Nasal cavity respiratory epithelium epithelial cell of viscerocranial mucosa (primary cell): ENCODE measurements at places on chromosomes 11 and 22. TPM values are rescaled to one million over a fixed set of nuclear protein-coding genes. Genes with fewer than 3 reads are reported as not detected.

NPAS4 gene
- total RNA-seq: not detected in 2 replicates

OR5P2 gene
- total RNA-seq: under 0.01 and 3.0 TPM in 2 replicates

MMP11 gene
- total RNA-seq: 0.34 and 0.93 TPM in 2 replicates

OR51I1 gene
- total RNA-seq: not detected in 2 replicates

ARHGAP20 gene
- total RNA-seq: under 0.01 and 1.00 TPM in 2 replicates

DLG2 gene
- 0.68 and 0.71 TPM in 2 replicates for total RNA-seq

KCNQ1 gene
- under 0.01 and 6.9 TPM in 2 replicates for total RNA-seq

CYB5R3 gene
- 12.6 and 35.2 TPM in 2 replicates for total RNA-seq

OR51L1 gene
- total RNA-seq: not detected in 2 replicates

PANX2 gene
- total RNA-seq: 0.68 and 1.4 TPM in 2 replicates

CD6 gene
- 0.07 TPM in 1 of 2 replicates, not detected in the other for total RNA-seq

AQP11 gene
- total RNA-seq: 0.34 and 0.43 TPM in 2 replicates

APOBEC3F gene
- 2.1 and 4.3 TPM in 2 replicates for total RNA-seq

H19 gene
- total RNA-seq: 2.9 and 3.8 TPM in 2 replicates

CCDC73 gene
- under 0.01 and 0.14 TPM in 2 replicates for total RNA-seq

PARVG gene
- total RNA-seq: not detected in 2 replicates

CTSD gene
- 222 and 1,296 TPM in 2 replicates for total RNA-seq

TNNT3 gene
- 1.3 TPM in 1 of 2 replicates, not detected in the other for total RNA-seq

NAALADL1 gene
- 5.8 and 7.2 TPM in 2 replicates for total RNA-seq

FBXO7 gene
- 51.9 and 58.3 TPM in 2 replicates for total RNA-seq

FGF3 gene
- total RNA-seq: not detected in 2 replicates

SIK3 gene
- total RNA-seq: 7.9 and 18.6 TPM in 2 replicates

NCAM1 gene
- total RNA-seq: under 0.01 and 0.34 TPM in 2 replicates

BTG4 gene
- total RNA-seq: 0.34 and 0.43 TPM in 2 replicates

KDELR3 gene
- total RNA-seq: 4.0 and 9.2 TPM in 2 replicates

GAS2 gene
- total RNA-seq: 1.0 and 1.4 TPM in 2 replicates

MIOX gene
- 0.14 TPM in 1 of 2 replicates, not detected in the other for total RNA-seq

LRRC74B gene
- not detected in 2 replicates for total RNA-seq

DNAJB7 gene
- total RNA-seq: not detected in 2 replicates

OR2AG2 gene
- under 0.01 and 0.07 TPM in 2 replicates for total RNA-seq

NLRP14 gene
- total RNA-seq: under 0.01 and 0.07 TPM in 2 replicates

ATP5MG gene
- 52.5 and 121 TPM in 2 replicates for total RNA-seq

ST14 gene
- total RNA-seq: 65.6 and 189 TPM in 2 replicates

DKK3 gene
- total RNA-seq: 85.4 and 410 TPM in 2 replicates

NLRX1 gene
- 25.6 and 28.9 TPM in 2 replicates for total RNA-seq

PAAF1 gene
- 12.6 and 16.3 TPM in 2 replicates for total RNA-seq
